ENCODE measurements at places on chromosomes 2 and 18.

GRCh38 chr18:6942742-6943141 lies 174.9 kb downstream of the LAMA1 start:
- DNase-seq: no peak

DNA sequence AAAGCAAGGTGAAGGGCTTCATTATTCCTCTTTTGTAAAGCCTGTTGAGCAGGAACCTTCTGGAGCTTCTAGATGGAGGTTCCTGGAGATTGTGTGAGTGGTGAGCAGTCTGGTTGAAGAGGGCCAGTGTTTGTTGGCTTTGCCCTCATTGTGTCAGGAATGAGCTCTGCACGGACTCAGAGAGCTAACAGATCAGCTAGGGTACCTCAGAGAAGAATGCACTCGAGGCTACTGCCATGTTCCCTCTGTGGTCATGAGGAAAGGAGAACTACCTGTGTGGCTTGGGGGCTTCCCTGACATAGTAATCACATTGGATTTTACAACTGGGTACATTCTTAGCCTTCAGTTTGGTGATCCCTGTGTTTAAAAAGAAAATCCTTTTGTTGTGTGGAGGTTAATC lies 46.6 kb downstream of the SPTBN1 start:
- no peak for DNase-seq

DNA sequence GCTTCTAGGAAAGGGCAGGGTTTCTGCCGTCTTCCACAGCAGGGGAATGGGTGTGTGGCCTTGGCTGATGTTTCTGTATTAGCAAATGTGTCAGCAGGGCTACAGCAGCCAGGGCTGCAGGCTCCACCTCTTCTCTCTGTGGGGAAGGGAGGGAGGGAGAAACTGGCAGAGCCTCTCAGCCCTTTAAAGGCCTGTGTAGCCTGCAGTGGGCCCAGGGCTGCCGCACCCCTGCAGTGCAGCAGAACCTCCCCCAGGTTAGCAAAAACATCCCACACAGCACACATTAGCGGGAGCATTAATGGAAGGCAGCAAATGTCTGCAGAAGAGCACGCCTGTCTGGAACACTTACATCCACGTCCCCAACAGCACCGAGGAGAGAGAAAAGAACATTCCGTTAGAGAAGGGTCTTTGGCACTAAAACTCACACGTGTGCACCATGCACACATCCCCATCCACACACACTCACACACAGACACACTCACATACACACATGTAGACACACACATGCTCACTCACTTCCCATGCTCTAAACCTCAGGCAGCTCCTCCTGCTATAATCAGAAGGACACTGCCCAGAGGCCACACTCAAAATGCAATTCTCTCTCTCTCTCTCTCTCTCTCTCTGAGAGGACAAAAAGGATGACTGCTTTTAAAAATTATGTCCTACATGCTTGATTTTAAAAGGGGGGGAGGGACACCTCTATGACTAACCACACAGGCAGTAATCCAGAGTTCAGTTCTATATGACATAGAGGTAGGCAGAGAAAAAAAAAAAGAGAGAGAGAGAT lies 24.1 kb downstream of the MRPL35 start:
- no peak for DNase-seq

- DNase-seq: peak; percentile 40
Measured at GRCh38 chr2:169928463-169928864, 101.2 kb downstream of the UBR3 start.

DNA sequence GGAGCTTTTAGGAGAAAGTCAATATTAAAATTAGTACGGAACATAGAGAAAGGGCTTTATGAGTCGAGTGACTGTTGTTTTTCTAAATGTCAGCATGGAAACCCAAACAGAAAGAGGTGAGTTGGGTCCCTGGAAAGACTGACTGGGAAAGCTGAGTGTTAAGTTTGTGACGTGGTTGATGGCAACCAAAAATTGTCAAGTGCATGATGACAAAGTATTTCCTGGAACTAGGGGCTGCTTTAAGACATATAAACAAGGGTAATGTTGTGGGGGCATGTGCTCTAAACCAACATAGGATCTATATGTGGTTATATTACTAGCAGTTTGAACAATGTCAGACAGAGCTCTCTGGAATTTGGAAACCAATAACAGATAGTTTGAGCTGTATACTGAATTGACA lies 50.9 kb upstream of the GPD2 start:
- no peak for DNase-seq

GRCh38 chr2:215507136-215507535 lies 71.3 kb upstream of the FN1 start:
- DNase-seq: no peak

- DNase-seq: no peak
Measured at GRCh38 chr2:7071154-7071553, 153.9 kb downstream of the RNF144A start.

DNA sequence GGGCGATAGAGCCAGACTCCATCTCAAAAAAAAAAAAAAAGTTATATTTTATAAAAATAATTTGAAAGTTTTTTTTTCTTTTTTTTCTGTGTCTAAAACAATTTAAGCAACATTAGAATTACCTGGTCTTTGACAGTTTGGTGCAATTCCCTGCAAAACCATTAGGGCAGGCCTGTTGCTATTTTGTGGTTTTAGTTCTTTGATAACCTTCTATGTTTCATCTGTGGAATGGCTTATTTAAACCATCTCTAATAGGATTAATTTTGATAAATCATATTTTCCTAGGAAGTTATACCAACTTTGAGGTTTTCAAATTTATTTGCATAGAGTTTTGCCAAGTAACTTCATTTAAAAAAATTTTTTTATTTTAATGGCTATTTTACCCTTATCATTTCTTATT lies 141.2 kb upstream of the TWIST2 start:
- DNase-seq: no peak

GRCh38 chr2:209351636-209352035 lies 72.2 kb upstream of the MAP2 start:
- no peak for DNase-seq

DNA sequence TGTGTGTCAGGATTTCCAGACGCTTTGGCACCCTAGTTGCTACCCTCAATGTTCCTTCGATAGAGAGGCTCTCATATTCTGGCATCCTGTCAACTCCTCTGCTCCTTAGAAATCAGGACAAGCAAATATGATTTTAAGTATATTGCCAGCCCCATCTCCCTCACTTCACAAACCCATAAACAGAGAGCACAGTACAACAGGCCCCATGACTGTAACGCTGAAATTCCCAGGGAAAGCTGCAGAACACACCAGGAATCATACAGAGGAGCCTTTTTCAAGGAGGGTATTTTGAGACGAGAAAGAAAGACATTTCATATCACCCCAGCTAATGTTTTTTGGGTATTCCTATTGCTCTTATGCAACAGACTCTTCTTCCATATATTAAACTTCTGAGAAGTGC lies 162.9 kb downstream of the NAPG start:
- DNase-seq: no peak

DNA sequence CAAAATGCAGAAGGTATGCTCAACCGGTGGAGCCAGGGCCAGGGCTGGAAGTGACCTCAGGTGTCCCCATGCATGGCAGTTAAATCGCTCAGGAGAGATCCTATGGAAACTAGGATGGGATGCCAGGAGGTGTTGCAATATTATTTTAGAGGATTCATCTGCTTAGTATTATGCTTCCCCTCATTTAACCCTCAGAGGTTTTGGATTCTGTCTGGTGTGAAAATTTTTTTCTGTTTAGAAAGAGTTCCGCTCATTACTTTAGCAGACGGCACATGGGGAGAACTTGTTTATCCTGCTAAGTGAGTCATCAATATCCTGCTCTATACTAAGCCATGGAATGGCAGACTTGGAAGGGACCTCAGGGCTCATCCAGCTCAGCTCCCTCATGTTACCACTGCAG lies 42.5 kb downstream of the TRIB2 start:
- DNase-seq: no peak

DNA sequence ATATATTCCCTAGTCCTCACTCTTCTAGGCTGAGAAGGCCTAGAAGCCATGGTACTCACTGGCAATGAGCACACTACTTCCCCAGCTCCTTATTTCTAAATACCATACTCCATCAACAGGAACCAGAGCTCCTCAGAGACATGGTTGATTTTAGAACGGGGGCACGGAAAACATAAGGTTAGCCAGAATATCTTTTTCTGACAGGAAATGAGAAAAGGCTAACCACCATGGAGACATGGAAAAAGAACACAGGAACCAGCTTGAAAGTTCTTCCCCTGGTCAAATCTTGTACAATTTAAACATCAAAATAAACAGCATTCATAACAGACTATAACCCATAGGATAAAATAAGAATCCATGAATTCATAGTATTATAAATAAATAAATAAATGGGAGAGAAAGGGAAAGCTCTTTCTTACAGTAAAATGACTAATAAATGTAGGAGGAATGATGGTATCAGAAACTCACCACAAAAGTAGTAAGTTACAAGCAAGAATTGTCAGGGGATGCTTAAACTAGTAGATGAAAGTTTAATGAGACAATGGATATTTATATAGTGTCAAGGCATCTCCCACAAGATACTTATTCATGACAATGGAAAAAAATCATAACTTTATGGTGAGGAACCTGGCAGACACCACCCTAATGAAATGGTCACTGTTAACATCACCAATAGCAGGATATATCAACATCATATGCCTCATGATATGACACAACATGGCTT lies 20.6 kb upstream of the GCC2 start:
- no peak for DNase-seq

DNA sequence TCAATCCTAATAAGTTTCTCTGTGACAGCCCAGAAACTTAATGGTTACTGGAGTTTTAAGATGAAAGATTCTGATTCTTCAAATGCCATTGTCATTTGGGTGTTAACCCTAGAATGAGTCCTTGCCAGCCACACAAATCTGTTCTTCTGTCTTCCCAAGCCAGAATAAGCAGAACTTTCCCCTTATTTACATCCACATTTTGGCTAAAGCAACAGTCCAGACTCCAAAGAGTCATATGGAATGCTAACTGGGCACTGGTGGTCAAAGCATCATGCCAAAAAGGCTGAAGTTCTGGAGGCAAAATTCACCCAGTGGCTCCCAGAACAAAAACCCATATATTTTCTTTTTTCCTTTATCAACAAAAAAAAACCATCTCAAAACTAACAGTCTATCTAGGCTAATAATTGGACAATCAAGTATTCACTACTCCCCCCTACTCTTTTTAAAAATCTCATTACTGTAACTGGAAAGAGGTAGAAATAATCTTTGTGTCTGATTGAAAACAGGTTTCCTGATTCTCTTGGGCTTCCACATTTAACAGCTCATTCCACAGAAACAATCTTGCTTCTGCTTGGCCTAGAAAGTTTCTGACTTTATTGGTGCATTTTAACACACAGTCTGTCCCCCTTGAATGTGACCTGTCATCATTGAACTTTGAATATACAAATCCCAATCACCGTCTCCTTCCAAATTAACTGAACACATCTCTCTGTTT lies 89.6 kb upstream of the SETBP1 start:
- DNase-seq: no peak

DNA sequence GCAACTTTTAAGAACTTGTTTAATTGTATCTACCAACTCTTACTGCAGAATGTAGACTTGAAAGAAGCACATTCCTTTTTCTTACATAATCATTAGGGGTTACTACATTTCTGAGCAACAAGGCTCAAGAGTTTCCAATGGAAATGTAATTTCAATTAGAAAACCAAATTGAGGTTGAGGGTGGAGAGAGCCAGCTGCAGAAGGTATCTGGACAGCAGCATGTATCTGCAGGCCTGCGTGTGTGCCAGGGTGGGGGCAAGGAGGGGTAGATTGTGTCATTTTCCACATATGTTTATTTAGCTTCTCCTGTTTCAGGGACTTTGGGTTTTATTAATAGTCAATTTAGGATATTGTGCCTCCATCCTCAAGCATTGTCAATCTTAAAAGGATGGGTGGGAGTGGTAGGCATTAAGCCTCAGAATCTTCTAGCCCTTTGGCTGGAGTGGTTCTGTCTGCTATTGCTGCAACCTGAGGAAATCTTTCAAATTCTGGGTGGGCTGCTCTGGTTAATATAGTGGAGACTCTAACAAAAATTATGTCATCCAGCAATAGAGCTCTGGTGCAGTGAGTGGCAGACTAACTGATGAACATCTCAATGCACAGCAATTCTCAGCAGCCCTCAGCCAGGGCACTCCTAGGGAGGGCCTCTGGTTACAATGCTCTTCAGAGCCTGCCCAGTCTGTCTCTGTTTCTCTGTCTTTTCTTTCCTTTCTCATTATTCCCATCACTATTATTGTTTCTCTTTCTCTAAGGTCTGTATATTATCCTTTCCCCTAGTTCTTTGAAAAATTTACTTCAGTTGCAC lies 151.4 kb downstream of the RPIA start:
- DNase-seq: no peak

GRCh38 chr18:79393635-79394533 lies 1.8 kb upstream of the NFATC1 start:
- DNase-seq: peak; percentile 57

- DNase-seq: no peak
Measured at GRCh38 chr2:231012463-231012862, 16.5 kb downstream of the SPATA3 start.

DNA sequence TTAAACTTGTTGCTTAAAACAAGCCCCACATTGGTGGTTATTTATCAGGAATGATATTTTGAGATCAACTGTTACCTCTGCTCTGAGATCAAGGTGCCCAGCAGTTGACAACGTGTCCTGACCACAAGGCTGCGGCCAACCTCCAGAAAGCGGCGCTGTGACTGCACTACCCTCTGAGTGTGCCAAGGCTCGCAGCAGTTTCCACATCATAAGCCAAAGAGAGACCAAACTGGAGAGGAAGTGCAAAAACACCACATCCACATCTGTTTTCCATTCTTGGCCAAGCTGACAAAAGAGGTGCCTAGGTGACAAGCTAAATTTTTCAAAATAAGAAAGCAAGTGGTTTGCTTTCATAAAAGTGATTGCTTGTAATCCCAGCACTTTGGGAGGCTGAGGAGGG lies 410.8 kb upstream of the POU3F3 start:
- no peak for DNase-seq

DNA sequence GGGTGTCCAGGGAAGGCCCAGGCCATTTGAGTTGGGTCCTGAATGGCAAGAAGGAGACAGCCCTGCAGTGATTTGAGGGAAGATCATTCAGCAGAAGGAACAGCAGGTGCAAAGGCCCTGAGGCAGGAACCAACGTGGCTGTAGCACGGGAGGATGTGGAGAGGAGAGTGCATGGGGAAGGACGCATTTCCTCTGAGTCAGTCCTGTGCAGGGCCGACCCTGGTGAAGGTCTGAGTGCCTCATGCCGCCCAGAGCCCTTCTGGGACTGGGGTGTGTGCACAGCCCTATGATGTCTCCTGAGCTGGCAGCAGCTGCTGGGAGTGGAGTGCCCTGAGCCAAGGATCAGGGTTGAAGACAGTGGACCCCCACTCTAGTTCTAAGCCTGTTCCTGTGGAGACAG lies 17.9 kb upstream of the ARHGEF4 start:
- no peak for DNase-seq

- DNase-seq: no peak
Measured at GRCh38 chr18:23108496-23108895, 26.8 kb upstream of the CABLES1 start.

GRCh38 chr2:191228861-191229260 lies 16.3 kb upstream of the MYO1B start:
- DNase-seq: no peak
